Posterior cingulate gyrus (tissue), 11 donors: ENCODE measurements at places on chromosomes 3 and 15.

GRCh38 chr3:169146179-169146665 lies 517.3 kb downstream of the MECOM start:
- DNase-seq: no peak

- no peak for DNase-seq
Measured at GRCh38 chr15:80978685-80979329, 10.8 kb downstream of the MESD start.

GRCh38 chr3:101976473-101976872 lies 127.2 kb downstream of the NFKBIZ start:
- DNase-seq: no peak

GRCh38 chr3:143037867-143038266 lies 36.5 kb downstream of the U2SURP start:
- no peak for DNase-seq
